ENCODE measurements at places on chromosomes 2 and 18.
A peak's percentile ranks its signal among the peaks of the same experiment; 100 is the strongest.

DNA sequence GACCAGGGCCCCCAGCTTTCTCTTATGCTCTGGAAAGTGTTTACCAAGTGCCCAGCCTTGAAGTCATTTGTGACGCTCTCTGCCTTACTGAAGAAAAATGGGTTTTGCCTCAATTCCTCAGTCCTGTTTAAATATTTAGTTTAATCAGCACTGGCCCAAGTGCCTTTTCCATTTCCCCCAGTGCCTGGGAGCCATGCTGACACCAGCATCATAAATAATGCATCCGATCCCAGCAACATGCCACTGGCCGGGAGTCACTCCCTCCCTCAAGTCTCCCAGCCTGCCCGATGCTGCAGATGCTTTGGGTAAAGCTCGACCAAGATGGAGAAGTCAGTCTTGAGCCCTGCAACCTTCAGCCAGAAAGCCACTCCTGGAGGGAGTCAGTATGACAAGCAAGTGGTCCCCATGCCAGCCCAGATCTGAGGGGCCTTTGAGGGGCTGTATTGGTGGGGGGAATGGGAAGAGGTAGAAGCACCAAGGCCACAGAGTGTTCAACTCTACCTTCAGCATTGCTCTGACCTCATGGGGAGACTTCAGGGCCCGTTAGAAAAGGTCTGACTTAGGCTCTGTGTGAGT is 12.0 kb upstream of the MTA3 start:
- no peak for DNase-seq

DNA sequence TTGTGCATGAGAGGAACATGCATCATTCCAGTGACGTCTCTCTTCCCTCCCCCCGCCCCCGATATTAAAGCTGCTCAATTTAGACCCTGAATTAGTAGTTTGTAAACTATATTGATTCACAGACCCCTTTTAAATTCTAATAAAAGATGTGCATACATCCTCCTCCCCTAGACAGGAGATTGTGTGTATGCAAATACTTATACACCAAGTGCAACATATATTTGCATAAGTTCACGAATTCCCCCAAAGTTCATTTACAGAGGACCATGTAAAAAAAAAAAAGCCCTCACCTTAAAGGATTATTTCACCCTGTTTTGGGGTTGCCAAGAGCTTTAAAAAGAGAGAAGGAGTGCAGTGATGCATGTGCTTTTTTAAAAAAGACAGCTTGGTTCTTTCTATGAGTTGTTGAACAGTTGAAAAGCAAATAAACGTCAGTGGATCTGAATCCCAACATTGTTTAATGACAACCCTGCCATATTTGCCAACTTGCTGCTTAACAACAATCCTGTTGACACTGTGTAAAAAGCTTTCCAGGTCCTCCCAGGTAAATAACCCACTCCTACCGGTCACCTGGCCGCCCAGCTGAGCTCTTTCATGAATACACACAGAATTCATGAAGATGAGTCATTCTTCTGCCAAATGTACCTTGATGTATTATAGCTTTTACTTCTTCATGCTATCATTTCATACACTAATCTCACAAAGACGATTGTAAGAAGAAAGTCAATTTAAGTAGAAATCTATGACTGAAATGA is 211.5 kb downstream of the IKZF2 start:
- peak; percentile 67 for DNase-seq

GRCh38 chr2:56754627-56755026 is 570.8 kb downstream of the CCDC85A start:
- DNase-seq, result no peak

DNA sequence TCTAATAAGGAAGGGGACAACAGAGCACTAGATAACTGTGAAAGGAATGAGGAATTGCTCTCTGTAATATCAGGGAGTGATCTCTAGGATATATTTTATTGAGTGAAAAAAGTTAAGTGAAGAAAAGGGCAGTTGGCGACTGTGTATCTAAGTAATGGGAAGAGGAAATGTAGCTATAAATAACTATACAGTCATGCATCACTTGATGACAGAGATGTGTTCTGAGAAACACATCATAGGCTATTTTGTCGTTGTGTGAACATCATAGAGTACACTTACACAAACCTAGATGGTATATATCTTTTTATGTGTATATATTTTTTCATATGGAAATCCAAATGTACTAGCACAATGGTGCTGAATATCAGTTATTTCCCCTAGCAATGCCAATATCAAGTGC is 329.3 kb downstream of the TXNL1 start:
- no peak for DNase-seq

DNA sequence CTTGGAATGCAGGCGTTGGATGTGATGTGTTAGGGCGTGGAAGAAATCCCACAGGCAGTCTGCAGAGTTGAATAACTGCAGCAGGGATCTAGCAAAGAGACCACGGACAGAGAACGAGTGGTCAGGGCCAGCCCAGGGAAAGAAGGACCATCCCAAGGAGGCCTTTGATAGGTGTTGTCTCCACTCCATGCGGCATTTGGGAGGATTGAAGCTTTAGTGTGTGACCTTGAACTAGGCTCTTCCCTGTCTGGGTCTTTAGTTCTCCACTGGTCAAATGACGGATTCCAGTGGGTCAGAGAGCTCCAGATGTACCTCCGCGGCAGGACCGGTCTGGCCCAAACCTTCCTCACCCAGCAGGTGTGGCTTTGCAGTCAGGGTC is 18.4 kb downstream of the GREB1 start:
- peak; percentile 28 for DNase-seq

GRCh38 chr18:8501044-8501443 is 108.2 kb upstream of the RAB12 start:
- DNase-seq, result no peak

- no peak for DNase-seq
Measured at GRCh38 chr18:64019922-64020756, 50.3 kb downstream of the SERPINB8 start.

- DNase-seq, result no peak
Measured at GRCh38 chr18:10522574-10522973, 3.3 kb upstream of the NAPG start.

DNA sequence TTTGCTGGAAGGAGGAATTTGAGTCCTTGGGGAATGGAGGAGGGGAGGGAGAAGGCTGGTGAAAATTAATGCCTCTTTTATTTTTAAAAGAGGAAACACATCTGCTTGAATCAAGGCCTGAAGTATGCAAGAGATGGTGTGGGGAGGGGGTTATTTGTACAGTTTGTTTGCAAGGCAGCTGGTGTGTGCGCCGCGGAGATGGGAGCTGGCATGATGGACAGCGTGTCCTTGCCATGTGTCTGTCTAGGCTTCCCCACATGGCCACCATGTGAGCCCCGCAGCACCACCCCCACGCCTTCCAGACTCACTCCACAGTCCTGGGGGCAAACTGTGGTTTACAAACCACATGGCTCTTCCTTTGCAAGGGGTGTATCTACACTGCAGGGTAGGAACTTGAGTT is 154.8 kb upstream of the APCDD1 start:
- DNase-seq, result no peak

DNA sequence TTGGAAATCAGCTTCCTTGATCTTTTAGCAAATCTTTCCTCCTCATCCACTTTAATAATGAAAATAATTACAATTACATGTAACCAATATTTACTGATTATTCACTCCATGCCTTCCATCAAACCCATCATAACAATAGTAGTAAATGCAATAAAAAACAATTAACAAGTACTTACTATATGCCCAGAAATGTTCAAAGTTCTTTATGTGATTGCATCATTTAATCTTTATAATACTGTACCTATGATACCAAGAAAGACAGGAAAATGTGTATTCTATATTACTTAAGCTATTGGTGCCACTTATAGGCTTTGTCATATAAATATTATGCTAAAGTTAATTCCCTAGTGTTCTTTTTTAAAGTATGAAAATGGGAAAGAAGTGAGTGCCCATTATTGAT is 210.2 kb upstream of the PKDCC start:
- DNase-seq, result no peak

- DNase-seq, result no peak
Measured at GRCh38 chr2:30456106-30456505, 9.1 kb downstream of the LCLAT1 start.

DNA sequence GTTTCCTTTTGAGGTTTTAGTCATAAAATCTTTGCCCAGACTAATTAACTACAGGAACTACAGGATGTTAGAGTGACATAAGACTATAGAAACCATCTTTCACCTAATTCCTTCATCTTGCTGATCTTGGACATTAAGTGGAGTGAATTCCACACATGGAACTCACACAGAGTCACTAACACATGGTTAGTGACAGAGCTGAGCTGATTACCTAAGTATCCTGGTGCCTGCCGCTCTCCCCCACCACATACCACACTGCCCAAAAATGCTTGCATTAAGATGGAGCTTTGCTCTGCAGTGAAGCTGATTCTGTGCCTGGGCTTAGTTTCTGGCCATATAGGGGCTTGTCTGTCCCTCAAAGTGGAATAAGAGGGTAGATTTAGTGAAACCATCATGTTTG is 332.9 kb upstream of the NT5C1B start:
- DNase-seq, result no peak

DNA sequence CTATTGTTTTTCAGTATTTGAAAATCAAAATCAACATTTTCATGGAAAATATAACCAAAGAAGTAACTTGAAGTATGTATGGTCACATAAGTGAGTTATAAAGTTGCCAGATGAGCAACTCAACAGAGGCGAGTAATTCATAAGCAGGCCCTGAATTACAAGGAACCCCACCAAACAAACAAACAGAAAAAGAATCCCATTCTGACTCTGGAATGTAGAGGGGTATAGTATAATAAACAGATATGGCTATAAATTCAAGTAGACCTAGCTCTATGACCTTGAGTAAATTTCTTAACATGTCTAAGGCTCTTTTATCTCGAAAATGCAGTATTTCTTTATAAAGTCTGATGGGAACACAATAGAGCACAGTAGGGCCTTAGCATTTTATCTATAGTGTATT is 4.7 kb upstream of the CDH2 start:
- no peak for DNase-seq

DNA sequence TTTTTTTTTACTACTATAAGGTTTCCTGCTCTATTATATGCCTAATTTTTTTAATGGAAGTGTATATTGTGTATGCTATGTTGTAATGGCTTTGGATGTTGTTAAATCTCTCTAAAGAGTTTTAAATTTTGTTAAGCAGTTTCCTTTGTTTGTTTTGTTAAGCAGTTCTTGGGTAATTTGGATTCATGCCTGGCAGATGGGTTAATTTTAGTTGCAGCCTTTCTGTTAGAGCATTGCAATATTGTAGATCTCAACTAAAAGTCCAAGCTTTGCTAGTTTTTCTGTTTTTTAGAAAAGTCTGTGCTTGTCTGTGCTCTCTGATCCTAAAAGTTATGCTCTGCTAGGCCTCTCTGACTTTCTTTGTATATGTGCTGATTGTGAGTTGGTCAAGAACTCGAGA is 1229.0 kb upstream of the NRXN1 start:
- DNase-seq, result no peak

GRCh38 chr2:10810202-10811161 is 2.1 kb downstream of the PDIA6 start:
- DNase-seq, result no peak

- no peak for DNase-seq
Measured at GRCh38 chr18:51614967-51615571, 417.6 kb upstream of the MEX3C start.

DNA sequence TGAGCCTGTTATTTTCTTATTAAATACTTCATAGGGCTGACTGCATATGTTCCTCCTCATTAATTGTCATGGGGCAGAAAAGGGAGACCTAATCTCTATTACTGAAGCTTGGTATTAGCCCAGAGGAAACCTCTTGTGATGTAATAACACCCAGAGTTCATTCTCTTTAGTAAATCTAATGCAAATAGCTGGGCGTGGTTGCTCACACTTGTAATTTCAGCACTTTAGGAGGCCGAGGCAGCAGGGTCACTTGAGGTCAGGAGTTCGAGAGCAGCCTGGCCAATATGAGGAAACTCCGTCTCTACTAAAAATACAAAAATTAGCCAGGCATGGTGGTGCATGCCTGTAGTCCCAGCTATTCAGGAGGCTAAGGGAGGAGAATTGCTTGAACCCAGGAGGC is 14.7 kb downstream of the DAW1 start:
- DNase-seq, result no peak

DNA sequence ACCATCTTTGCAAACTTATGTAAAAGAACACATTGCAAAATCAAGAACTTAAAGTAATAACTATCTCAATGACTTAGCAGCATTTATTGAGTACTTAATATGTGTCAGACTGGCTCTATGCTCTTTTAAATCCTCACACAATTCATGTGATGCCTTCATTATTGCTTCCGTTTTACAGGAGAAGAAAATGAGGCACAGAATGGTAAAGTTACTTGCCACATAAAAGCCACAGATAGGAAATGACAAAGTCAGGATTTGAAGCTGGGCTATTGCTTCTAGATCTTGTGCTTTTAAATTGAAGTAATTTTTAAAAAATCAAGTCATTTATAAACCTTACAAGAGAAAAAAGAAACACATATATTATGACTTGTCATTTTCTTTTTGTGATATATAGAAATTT is 174.2 kb downstream of the WDR7 start:
- DNase-seq, result no peak

- DNase-seq, result no peak
Measured at GRCh38 chr2:86622519-86623042, 1.1 kb downstream of the RNF103 start.

DNA sequence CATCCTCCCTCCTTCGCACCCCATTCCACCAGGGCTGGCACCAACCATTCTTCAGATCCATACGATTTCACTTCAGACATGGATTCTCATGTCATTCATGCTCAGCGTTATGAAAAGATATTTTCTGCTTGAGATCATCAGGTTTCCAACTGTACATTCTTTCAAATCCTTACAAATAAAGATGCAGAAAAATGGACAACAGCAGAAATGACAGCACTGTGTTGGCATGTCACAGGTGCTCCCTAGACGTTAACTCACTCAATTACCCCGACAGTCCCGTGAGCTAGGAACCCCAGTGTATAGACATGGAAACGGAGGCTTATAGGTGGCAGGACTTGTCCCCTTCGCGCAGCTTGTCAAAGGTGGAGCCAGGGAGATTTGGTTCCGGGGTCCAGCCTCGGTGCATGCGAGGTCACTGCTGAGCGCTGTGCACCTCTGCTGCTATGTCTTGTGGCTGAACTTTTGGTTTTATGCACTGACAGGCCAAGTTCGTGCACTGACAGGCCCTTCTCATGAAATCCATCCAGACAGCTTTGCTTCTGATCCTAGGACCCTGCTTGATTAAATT is 17.7 kb downstream of the FHL2 start:
- DNase-seq, result no peak

- DNase-seq, result peak; percentile 11
Measured at GRCh38 chr2:121038431-121038830, 246.6 kb downstream of the TFCP2L1 start.

- DNase-seq, result no peak
Measured at GRCh38 chr18:60110836-60111235, 211.0 kb downstream of the PMAIP1 start.

DNA sequence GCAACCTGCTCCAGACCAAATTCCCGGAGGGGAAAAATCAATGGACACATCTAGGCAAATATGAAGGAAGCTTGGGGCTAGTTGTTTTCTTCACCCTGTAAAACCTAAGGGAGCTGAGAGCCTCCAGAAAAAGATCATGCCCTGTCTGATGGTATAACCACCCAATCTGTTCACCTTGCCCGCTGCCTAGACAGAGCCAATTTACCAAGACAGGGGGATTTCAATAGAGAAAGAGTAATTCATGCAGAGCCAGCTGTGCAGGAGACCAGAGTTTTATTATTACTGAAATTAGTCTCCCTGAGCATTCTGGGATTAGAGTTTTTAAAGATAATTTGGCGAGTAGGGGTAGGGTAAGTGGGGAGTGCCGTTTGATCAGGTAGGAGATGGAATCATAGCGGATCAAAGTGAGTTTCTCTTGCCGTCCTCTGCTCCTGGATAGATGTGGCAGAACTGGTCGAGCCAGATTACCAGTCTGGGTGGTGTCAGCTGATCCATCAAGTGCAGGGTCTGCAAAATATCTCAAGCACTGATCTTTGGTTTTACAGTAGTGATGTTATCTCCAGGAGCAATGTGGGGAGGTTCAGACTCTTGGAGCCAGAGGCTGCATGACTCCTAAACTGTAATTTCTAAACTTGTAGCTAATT is 35.1 kb upstream of the B4GALT6 start:
- no peak for DNase-seq
